Glomerular endothelial cell (primary cell): ENCODE measurements at places on chromosomes 3 and 15.

DNA sequence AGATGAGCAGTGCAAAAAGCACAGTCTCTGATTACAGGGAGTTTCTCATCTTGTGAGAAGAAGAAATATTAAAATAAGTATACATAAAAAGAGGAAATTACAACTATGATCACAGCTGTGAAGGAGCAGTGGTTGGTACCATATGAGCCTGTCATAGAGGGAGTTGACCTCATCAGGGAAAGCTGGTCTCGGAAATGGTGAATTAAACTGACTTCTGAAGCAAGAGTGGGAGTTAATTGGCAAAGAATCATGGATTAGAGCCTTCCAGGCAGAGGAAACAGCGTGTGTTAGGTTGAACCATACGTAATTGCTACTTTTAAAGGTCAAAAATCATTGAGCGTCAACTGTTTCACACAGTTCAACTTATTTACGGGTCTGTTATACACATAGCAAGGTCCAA lies 539.1 kb downstream of the EDEM1 start:
- DNase-seq: no peak

GRCh38 chr3:44329946-44330345 lies 8.6 kb upstream of the TCAIM start:
- DNase-seq: no peak

DNA sequence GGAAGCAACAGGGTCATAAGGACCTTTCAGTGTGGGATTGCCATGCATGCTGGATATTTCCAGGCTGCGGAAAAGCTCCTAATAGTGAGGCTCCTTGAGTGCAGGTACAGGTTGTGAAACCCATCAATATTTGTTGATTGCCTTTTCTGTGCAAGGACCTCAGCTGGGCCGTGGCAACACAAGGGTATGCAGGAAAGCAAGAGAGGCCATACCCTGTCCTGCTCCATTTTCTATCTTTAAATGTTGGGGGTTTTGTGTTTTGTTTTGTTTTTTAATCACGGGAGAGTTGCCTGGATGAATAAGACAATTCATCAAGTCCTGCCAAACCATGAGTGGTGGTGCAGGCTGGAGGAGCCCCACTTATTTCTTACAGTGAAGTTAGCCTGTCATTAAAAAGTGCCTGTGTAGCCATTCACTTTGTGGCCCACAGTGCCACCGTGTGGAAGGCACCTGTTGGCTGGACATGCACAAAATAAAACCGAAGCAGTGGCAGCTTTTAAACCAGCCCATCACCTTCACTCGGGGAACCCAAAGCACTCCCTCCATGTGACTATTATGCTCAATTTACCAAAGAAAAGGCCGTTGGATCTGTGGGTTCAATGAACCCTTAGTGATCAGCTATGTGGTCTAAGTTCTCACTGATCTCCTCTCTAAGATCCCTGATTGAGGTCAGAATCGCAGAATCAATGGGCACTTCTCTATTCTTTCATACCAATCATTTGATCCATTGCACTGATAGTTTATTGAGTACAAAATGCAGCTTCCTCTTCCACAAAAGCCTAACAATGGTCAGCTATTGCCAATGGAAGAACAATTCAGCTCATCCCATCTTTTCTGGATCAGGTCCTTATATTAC lies 42.2 kb downstream of the CLDN18 start:
- DNase-seq: no peak

- DNase-seq: no peak
Measured at GRCh38 chr3:12658593-12659058, 5.3 kb downstream of the RAF1 start.

DNA sequence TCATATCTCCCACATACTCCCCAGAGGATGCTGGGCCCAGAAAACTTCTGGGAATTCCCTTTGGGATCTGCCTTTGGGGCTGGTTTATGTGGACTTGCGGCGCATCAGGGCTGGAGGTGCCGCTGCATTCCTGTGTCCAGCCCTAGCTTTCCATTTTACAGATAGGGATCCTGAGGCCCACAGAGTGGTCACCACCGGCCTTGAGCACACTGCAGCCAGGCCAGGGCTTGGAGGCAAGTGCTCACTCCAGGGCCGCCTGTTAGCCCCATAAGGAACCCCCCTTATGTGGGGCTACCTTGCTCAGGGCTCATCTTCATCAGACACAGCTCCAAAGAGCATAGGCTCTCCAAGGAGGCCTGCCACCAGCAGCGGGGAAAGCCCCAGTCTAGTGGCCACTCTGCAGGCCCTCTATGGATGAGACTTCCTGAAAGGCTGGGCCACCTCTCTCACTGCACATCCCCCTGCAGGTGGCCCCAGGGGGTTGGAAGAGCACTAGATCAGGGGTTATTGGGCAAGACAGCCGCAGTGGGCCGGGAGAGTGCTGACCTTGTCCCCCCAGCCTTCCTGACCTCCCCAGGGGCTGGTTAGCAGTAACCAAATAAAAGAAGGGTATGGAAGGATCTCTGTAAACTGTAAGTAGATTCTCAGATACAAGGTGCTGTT lies 9.2 kb upstream of the ATP2B2 start:
- DNase-seq: no peak

- no peak for DNase-seq
Measured at GRCh38 chr3:153855772-153856171, 265.4 kb upstream of the ARHGEF26 start.

DNA sequence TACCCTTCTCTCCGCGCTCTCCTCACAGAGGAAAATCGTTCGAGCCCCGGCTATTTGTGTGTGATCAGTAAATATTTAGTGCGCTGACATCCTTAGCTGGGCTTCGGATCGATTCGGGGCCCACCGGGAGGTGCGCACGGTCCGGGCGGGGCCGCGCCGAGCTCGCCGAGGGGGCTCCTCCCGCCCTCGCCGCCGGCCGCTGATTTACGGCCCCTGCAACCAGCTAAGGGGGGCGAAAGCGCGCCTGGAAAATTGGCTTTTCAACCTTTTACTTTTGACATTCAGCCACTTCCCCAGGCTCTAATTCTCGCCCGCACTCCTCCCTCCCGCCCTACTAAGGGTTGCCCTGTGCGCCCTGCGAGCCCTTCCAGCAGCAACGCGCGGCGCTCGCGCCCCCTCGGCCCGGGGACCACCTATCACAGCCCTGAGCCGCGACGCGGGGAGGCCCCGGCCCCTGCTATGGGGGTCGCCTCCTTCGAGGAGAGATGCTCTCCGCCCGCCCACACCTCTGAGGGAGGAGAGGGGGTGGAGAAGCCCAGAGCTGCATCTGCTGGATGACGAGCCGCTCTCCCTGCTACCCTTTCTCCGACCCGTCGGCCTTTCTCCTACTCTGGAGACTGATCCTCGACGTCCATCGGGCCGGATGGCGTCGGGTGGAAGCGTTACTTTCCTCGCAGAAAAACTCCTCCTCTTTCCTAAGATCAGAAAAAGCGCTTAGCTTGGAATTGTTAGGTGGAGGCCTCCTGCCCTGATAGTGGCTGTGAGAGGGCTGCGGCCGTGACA lies 7.8 kb upstream of the NR2F2 start:
- DNase-seq: no peak

DNA sequence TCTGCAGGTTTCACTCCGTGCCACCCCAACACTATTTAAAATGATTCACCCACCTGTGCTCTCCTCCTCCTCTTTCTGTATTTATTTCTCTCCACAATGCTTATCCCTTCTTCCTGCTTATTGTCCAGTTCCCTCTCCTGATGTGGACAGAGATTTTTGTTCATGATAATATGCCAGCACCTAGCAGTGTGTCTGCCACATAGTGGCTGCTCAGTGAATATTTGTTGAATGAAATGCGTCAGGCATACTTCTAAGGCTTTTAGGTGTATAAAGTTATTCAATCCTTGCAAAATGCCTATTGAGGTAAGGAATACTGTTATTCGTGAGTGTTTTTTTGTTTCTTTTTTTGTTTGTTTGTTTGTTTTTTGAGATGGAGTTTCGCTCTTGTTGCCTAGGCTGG lies 67.5 kb upstream of the MME start:
- DNase-seq: no peak

DNA sequence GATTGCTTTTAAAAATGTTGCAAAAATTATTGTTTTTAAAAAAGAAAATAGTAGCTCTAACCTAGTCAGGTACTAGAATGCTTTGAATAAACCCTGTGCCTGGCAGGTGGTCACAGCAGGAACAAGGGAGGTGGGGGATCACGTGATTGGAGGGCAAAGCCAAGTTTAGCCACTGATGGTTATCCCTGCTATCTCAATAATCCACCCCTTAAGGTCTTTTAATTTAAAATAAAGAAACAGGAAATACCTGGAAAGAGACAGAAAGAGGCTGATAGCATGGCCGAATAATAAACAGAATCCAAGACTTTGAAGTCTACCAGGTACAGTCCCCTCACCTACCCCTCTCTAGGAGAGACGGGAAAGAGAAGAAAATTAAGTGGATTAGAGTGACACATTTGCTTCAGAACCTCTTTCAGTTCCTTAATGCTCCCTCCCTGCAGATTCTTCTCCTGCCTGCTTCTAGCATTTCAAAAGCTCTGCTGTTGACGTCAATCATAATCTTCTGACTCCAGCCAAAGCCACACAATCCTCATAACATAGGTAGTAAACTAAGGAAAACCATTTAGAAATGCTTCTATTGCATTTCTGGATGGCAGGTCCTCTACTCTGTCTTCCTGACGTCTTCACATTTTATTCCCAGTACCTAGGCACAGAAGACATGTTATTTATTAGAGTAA lies 303.4 kb upstream of the MME start:
- no peak for DNase-seq

- no peak for DNase-seq
Measured at GRCh38 chr3:127486321-127486944, 104.1 kb downstream of the TPRA1 start.

GRCh38 chr3:159786489-159787177 lies 202.0 kb upstream of the IL12A start:
- no peak for DNase-seq

- DNase-seq: no peak
Measured at GRCh38 chr15:70588613-70589012, 174.7 kb downstream of the UACA start.

DNA sequence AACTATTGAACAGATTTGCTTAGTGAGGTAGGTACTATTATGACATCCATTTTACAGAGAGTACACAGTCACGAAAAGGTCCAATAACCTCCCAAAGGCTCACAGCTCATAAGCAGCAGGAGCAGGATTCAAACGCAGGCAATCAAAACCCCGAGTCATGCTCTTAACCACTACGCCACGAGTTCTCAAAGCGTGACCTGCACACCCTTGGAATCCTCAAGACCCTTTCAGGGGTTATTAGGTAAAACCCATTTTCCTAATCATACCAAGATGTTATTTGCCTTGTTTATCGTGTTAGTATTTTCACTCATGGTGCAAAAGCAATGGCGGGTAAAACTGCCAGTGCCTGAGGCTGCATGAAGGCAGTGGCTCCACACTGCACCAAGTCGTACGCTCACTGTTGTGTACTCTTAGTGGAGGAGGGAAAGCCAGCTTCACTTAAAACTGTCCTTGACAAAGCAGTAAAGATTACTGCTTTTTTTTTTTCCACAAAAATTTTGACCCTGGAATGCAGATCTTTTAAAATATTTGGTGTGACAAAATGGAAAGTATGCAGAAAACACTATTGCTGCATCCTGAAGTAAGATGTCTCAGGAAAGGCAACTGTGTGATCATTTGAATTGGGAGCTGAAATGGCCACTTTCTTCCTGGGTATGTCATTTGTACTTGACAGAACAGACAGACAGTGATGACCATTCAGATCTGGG lies 96.1 kb downstream of the IGF2BP2 start:
- DNase-seq: no peak

DNA sequence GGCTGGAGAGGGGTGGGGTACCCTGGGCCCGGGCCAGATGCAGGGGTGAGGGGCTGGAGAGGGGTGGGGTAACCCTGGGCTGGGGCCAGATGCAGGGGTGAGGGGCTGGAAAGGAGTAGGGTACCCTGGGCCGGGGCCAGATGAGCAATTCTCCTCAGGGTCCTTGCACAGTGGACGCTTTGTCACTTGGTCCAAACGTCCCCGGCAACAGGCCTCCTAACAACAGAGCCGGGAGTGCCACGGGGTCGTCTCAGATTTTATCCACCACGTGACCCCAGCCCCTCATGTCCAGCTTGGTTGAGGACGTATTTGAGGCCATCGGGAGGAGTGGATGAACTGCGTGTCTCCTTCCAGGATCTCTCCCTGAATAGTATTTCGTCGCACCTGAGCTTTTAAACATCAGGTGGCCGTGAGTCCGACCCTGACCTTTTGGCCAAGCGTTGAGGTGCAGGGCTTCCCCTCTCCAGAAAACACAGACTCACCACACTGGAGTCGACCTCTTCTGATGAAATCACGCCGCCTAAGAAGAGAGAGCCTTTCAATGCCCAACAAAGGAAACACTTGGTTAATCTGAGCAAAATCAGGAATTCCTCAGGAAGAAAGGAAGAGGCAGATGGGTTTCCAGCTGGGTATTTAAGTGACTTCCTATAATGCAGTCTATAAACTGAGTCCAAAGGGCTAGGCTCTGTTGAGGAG lies 12.8 kb upstream of the LRRC15 start:
- DNase-seq: no peak

GRCh38 chr15:33150971-33151370 lies 43.5 kb downstream of the FMN1 start:
- no peak for DNase-seq

DNA sequence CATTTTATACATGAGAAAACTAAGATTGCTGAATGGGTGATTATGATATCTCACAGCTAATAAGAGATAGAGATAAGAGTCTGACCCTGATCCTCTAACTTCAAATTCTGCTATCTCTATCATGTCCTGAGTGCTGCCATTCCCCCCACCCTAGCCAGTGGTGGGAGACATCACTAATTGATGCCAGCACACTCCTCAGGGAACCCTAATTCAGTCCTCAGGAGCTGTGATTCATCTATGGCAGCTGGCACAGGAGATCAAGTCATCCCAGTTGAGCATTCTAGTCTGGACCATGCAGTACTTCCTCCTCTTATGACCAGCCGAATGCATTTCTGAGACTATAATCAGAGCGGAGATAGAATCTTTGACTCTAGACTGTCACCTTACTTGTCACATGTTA lies 71.9 kb downstream of the SYNM start:
- DNase-seq: no peak

DNA sequence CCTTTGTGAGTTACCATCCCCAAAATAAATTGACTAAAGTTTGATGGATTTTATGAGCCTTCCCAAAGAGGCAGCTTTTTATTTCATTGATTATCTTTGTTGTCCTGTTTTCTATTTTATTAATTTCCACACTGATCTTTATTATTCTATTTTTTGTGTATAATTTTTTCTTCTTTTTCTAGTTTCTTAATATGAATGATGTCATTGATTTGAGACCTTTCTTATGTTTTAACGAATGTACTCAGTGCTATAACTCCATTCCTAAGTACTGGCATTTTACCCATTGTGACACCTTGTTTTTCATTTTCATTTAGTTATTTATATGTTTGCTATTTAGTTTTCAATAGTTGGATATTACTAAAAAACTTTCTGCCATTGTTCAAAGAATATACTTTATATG lies 565.3 kb downstream of the CADM2 start:
- DNase-seq: no peak

- no peak for DNase-seq
Measured at GRCh38 chr3:109985943-109986555, 648.7 kb upstream of the DPPA4 start.

GRCh38 chr3:133136114-133137041 lies 98.2 kb downstream of the TMEM108 start:
- no peak for DNase-seq

DNA sequence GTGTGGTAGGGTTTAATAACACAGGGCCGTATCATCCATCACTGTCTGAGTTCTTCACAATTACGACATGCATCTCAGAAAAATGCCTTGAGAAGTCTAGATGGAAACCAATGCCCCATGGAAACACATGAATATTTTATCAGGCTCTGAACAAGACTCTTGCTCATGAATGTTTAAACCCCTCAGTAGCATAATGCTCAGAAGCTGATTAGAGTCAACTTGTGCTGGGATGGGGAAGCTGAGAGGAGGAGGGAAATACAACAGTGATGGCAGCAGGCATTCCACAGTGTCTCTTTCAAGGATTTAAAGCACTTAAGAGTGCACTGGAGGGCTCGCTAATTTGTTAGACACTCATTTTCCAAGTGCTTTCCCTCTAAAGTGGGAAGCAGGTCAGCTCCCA lies 3.8 kb downstream of the GPR156 start:
- DNase-seq: no peak
